ENCODE measurements at places on chromosomes 11 and 22.

- DNase-seq, result peak; percentile 44
These were observed 124.3 kb downstream of the TRIM29 start for GRCh38 chr11:120013325-120014250.

GRCh38 chr11:12862696-12863469 lies 146.2 kb upstream of the RASSF10 start:
- no peak for DNase-seq

- no peak for DNase-seq
These were observed 200.2 kb upstream of the SORL1-AS1 start for GRCh38 chr11:121652971-121653370.

DNA sequence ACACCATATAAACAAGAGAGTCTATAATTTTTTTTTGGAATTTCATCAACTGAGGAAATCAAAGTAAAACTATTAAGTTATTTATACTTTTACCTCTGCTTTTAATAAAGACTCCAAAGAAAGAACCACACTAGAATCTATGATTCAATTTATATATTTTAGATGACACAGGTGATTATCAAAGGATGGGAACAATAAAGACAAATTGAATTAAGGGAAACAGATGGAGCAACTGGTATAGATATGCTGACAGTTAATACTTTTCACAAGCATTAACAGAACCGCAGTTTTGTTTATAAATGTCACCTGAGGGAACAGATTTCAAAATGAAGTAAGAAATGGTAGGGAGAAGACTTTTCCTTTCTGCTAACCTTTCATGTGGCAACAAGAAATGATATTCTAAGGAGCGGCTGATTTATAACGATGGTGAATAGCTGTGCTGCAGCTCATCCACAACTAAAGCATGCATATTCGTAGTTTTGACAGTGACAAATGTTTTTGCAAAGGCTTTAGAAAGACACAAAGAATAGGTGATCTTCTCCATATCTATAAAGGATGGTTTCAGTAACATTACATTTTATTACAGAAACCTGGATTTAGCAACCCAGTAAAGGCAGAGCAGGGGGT lies 1502.9 kb upstream of the RAG2 start:
- DNase-seq, result no peak

- DNase-seq, result no peak
These were observed 307.5 kb downstream of the ETS1 start for GRCh38 chr11:128279866-128280265.

DNA sequence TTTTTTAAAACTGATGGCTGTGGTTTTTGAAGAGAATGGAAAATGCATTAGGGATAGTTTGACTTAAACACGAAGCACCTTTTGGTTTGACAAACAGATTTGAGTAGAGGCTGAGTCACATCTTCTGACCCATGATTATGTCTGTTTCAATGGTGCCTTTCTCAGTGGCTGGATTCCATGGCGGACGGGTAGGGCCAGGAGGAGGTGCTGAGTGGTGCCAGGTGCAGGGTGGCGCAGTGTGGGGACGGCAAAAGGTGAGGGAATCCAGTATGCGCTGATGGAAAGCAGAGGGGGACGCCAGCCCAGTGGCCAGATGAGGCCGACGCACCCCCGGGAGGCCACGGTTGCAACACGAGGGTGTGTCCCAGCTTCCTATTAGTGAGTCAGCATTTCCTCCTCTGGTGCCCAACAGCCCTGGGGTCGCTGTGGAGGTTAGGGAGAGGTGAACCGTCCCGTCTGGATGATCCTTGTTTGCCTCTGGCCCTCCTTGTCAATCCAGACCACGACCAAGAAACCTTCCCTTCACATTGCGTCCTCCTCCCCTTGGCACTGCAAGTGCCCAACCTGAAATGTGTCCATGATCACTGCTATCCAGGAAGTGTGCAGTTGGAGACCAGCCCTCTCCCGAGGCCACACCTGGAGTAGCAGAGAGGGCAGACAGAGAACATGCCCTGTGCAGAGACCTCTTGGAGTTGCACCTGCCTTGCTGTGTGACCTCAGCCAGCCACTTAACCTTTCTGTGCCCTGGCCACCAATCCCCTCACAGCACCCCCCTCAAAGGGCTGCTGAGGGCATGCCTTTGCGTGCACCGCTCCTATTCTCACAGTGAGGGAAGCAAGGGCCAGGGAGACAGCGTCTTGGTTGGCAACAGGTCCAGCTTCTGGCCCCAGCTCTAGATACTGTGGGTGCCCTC lies 32.5 kb upstream of the ATXN10 start:
- peak; percentile 42 for DNase-seq
